Naive B cell (primary cell): ENCODE measurements at places on chromosomes 1 and 21. TPM values are rescaled to one million over a fixed set of nuclear protein-coding genes. Genes with fewer than 3 reads are reported as not detected.

The CRYAA gene
- not detected for polyA plus RNA-seq

- H3K27me3 ChIP-seq, result no peaks in the 10 kb centered on the region
- no peaks in the 10 kb centered on the region for H3K36me3 ChIP-seq
- H3K27ac ChIP-seq, result peak overlapping the region; percentile 99
- H3K4me1 ChIP-seq, result peaks cover 43% of the 10 kb centered on the region
Observed at GRCh38 chr1:41751804-41752513, 166.8 kb downstream of the HIVEP3 start.

DNA sequence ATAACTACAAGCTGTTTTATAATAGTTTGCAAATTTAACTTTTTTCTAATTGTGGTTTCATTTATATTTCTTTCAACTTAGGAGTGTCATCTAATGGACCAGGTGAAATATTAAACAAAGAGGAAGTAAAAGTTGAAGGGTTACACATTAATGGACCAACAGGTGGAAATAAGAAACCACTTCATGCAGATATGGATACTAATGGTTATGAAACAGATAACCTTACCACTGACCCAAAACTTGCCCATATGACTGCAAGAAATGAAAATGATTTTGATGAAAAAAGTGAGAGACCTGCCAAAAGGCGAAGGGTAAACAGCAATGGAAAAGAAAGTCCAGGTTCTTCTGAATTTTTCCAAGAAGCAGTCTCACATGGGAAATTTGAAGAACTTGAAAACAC is 59.7 kb downstream of the MIER1 start:
- peaks cover 9% of the 10 kb centered on the region for H3K4me1 ChIP-seq
- H3K27ac ChIP-seq, result no peak overlapping the region
- DNase-seq, result no peak
- H3K4me3 ChIP-seq, result no peak overlapping the region
- H3K27me3 ChIP-seq, result no peaks in the 10 kb centered on the region
- H3K36me3 ChIP-seq, result peaks cover 17% of the 10 kb centered on the region

DNA sequence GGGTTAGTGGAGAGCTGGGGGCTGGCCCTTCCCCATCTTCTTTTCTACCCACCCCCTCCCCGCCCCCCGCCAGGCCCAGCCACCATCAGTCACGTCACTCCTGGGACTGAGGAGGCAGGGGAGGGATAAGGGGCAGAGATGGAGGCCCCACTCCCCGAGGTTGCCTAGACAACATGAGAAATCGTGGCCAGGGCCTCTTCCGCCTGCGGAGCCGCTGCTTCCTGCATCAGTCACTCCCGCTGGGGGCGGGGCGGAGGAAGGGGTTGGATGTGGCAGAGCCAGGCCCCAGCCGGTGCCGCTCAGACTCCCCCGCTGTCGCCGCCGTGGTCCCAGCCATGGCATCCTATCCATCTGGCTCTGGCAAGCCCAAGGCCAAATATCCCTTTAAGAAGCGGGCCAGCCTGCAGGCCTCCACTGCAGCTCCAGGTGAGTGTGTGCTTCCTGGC is 1.2 kb downstream of the AMPD2 start:
- H3K27me3 ChIP-seq, result no peaks in the 10 kb centered on the region
- peak overlapping the region; percentile 98 for H3K4me3 ChIP-seq
- H3K36me3 ChIP-seq, result peaks cover under 1% of the 10 kb centered on the region
- DNase-seq, result peak; percentile 84
- H3K27ac ChIP-seq, result peak overlapping the region; percentile 96

The NBPF8 gene
- 0.94 TPM for polyA plus RNA-seq

The CENPF gene
- polyA plus RNA-seq, result not detected
